ENCODE measurements at places on chromosomes 5 and 9.
A peak's percentile ranks its signal among the peaks of the same experiment; 100 is the strongest.

DNA sequence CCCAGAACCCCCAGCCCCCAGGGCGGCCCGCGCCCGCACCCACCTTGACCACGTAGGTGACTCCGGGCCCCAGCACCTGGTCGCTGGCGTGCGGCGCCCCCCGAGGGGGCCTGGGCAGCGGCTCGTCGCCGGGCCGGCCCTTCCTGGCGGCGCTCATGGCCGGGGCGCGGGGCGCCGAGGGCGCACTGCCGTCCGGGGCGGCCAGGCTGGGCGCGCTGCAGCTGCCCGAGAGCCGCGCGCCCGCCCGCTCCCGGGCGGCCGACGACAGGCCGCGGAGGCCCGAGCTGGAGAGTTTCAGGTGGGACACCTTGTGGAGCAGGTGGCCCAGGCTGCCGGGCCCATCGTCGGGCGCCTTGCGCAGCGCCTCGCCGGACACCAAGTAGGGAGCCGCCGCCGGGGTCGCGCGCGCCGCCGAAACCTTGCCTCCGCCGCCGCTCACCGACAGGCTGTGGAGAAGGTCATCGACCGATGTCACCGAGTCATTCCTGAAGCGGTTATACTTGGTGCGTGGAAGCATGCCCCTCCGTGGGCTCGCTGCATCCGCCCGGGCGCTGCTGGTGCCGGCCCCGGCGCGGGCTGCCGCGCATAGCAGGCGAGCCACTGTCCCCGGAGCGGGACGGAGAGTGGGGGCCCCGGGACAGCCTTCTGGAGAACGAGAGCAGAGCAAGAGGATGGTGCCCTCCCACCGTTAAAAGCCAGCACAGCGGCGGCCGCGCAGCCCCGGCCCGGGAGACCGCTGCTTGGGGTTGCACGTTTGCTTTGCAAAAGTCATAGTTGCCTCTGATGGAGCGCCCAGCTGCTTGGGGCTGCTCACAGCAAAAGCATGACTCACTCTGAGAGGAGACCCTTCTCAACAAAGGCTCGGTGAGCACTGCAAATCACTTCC lies at the start of gene SHC3:
TSS of gene SHC3 (minus strand) at position 875 of the 886 bp plus-strand sequence. CDS start at position 517, 358 bp downstream.
- no peak for DNase-seq

DNA sequence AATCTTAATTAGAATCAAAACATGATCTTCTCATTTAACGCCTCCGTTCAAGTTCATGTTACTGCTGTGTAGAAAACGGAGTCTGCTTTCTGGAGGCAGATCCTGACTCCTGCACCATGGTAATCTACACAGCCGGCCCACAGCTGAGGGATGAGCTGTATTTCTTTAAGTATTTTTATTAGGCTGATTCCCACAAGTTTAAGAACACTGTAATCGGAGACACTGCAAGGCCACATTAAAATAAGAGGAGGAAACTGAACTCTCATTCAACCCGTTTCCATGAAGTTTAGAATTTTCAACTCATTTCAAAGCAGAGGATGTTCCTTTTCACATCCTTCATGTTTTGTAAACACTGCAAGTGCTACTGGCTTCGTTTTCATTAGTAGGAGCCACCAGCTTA lies 372.2 kb downstream of the NFIB start:
- DNase-seq: no peak

DNA sequence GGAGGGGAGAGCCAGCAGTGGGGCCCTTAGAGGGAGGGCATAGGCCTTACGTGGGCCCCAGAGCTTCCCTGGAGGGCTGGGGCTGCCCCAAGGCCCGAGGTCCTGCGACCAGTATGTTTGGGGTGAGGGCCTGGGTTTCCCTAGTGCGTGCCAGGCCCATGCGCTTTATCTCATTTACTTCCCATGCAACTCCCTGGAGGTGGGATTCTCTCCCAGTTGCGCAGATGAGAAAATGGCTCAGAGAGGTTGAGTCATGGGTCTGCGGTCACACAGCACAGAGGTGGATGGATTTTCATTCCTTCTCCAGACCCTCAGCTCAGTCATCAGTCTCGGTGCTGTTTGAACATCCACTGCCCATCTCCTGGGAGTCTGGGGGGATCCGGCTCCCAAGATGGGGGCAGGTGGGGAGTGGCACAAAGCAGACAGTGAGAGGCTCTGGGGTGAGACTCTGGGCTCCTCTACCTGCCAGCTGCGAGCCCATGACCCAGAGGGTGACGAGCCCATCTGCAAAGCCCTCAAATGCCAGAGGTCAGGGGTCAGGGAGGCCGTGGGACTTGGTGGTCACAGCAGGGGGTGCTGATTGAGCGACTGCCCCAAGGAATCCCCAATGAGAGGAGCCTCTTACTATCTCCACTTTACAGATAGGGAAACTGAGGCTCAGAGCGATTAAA lies 171.2 kb downstream of the GAPVD1 start:
- no peak for DNase-seq

GRCh38 chr9:94056442-94056974 lies 27.8 kb upstream of the PTPDC1 start:
- DNase-seq: no peak

DNA sequence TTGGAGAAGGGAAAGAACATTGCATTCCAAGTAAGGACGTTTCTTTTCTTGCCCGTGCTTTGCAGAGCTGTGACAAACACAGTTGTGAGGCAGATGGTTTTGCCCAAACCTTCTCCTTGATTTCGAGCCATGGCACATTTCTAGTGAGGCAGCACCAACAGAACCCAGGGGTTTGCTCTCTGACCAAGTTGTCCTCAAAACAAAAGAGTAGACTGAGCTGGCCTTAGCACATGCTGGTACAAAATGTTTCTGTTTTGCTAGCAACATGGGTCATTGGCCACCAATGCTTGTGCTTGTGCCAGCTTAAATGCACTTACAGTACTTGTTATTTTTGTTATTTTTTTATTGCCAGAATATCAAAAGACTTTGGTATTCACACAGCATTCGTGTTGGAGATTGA lies 328.8 kb downstream of the GADD45G start:
- no peak for DNase-seq

DNA sequence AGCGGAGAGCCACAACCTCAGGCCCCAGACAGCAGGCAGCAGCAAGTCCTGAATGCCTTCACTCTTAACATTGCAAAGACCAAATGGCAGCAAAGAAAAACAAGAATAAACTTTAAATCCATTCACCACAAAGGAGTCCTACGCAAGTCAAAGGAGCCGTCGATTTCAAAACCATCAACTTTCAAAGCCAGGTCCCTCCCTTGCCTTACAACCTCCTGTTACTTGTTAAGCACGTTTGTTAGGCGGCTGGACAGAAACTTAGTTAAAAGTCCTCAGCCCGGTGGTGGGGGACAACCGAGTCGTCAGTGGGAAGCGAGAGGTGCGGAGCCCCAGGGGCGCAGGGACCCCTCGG lies 938 bp downstream of the LPAR1 start:
- no peak for DNase-seq

DNA sequence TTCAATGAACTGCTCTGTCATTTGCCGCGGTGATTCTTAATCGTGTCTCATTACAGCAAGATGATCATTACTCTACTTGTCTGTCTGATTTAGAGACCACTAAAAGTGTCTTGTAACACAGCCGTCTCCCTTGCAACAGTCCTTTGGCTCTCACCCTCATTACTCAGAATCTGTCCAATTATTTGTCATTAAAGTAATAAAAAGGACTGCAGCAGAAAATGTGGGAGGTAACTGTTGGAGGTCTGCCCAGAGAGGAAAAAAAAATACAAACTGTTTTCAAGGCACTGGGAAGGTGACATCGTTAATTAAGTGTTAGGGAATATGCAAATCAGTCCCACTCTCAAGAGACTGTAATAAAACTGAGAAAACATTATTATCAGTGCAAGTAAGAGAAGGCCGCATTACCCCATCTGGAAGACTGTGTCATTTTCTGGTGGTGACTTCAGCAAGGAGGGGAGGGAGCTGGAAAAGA lies 281.0 kb downstream of the RASEF start:
- no peak for DNase-seq

GRCh38 chr5:32283539-32284377 lies 29.0 kb downstream of the MTMR12 start:
- DNase-seq: peak; percentile 52

DNA sequence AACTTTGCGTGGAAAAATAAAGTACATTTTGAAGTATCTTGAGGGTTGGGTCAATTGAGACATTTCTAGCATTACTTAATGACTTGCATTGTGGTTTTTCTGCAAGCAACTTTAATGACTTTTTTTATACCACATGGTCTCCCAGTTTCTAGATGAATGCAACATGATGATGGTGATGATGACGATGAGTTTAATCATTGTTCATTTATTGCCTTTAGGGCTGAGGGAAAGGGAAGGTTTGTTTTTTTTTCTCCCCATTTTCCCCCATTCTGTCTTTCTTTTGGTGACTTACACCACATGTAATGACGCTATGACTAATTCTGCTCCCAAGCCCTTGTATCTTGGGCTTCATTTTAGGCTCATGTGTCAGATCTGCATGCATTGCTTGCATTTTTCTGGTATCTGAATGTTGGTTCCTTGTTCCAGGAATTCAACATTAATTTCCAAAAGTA lies 57.7 kb upstream of the NXNL2 start:
- peak; percentile 55 for DNase-seq

DNA sequence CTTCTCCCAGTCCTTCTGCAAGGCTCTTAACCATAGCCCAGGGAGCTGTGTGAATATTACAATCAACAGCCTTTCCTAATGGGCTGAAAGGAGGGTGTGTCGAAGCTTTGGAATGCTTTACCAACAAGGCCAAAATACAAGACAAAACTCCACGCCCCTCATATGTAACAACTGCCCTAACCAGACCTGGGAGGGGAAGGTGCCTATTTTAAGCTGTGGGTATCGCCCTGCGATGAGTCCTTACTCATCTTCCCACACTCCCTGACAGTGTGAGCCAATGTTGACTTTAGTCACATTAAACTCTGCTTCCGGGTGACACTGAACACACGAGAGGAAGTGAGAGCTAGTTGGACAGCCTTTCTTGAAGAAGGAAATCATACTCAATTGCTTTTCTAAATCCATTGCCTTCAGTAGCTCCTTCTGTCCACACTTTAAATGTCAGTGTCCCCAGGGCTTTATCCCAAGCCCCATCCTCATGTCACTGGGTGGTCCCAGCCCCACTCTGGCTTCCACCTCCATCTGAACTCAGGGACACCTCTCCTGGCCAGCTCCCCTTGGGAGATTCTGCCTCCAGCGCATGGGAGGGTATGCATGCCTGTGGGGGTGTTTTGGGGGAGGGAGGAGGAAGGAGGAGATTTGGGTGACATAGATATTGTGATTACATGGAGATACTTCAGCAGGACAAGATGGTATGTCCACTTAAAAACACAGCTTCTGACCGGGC lies 6.5 kb upstream of the TBC1D9B start:
- peak; percentile 51 for DNase-seq

DNA sequence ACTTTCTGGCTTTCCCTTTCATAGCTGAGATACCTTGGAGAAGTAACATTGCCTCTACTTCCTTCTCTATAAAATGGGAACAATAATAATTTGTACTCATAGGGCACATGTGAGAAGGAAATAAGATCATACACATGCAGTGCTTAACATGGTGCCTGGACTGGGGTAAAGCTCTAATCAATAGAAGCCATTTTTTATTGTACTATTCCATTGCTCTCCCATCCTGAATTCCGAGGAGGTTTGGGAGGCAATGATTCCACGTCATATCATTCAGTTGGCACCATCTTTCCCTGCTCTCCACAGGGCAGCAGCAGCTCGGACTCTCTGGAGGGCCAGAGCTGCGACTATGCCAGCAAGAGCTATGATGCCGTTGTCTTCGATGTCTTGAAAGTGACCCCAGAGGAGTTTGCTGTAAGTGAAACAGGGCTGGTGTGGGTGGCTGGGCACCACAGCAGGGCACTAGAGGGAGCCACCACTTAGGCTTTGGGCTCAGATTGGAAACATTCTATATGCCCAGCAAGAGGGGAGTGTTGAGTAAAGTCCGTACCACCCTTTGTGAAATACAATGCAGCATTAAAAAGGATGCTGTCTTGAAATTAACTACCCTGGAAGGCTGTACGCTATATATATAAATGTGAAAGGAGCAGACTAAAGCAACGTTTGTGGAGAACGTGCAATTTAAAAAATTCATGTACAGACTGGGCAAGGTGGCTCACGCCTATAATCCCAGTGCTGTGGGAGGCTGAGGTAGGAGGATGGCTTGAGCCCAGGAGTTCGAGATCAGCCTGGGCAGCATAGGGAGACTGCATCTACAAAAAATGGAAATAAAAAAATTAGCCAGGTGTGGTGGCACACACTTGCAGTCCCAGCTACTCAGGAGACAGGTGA lies 51.2 kb downstream of the RALGPS1 start:
- peak; percentile 2 for DNase-seq

DNA sequence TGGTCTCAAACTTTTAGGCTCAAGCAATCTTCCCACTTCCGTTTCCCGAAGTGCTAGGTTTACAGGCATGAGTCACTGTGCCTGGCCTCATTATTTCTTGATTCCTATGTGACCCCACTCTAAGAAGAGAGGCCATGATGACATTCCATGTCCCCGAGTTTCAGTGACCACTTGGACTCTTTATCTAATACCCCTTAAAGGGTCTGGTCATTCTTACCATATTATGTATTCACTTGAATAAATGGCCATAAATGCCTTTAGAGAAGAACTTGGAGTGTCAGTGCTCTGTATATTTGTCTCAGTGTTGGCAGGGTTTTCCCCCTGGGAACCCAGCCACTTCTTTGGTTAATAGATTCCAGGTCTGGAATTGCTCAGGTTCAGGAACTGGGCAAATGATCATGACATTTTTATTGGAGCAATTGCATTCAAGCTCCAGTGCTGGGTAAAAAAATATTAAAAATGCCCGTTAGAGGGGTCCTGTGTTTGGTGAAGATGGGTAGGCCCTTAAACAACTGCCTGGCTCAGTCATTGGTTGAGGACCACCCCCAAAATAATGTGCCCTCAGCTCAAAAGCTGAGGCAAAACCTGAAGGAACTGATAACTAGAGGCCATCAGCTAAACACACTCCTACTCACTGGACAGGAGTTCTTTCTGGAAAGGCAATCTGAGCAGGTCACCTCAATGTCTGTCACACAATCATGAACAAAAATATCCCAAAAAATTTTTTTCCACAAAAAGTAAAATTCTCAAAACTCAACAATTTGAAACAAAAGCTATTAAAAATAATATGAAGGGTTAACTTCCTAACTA lies 186.6 kb upstream of the ZNF608 start:
- no peak for DNase-seq

GRCh38 chr5:26802944-26803343 lies 235.4 kb downstream of the CDH9 start:
- DNase-seq: no peak

DNA sequence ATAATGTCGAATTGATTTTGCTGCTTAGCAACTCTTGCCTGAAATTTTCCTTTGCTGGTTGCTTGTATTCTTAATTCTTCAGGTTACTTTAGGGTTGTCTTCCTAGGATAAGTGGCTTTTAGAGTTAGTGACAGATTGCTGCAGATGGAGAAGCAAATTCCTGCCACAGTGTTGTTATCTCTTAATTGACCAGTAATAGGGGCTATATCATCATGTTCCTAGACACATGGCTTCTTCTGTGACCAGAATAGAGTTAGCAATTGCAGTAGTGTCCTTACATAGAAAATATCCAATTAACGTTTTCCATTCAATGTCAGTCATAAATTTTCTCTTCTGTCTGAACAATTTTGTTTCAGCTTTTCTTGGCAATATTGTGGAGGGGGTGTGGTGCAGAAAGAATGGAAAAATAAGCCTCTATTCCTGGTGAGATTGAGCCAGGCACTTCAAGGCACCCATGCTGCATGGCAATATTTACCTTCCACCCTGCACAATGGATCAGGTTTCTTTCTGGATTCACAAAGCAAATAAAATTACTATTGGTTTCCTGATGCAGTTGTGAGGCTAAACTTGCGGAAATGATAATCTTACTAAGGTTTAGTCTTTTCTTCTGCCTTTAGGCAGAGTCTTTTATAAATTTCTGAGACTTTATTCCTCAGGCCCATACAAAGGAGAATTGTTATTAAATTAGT lies 1481.5 kb downstream of the EFNA5 start:
- no peak for DNase-seq

GRCh38 chr5:25414742-25415141 lies 770.0 kb upstream of the CDH10 start:
- DNase-seq: peak; percentile 43
